ENCODE measurements at places on chromosomes 11 and 22.

DNA sequence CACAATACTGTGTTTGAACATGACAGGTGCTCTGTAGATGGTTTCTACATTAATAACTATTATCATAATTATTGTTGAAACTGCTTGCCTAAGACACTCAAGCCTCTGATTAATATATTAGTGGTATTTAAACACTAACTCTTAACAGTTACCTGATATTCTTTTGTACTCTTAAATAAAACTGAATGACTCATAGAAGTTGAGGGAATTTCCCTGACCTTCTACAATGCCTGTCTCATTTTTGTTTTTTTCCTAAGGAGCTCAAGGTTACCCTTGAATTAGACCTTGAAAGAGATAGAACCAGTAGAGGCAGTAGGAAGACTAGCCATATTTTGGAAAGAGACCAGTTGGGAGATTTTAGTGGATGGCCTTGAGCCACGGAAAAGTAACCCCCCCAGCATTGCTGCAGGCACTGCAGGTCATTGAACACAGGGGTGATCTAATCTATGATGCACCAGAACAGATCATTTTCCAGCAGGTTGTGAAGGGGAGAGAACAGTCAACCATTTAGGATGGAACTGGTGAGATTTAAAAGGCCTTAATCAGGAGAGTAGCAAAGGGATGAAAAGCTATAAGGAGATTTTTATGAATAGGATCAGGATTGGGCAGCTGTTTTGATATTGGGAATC, 148.3 kb downstream of the PGR start:
- no peak for DNase-seq

DNA sequence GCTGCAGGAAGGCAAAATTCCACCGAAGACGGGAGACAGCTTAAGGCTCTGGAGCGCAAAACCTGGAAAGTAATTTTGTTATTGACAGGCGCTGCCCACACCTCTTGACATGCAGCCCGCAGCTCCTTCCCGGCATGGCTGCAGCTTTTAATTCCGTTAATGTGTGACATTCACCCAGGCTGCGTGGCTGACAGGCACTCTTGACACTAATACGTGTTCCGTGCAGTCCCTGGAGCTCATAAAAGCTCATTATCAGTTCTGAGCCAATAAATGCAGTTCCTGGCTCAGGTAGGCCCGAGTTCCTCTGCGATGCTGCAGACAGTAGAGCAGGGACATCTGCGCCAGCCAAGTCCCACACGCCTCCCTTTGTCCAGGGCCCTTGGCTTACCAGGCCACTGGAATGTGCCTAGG, 34.8 kb downstream of the TSPAN18 start:
- no peak for DNase-seq

GRCh38 chr11:37712251-37712650, 1114.2 kb upstream of the RAG2 start:
- DNase-seq = no peak

GRCh38 chr11:76193219-76193618, 13.1 kb downstream of the WNT11 start:
- DNase-seq = no peak

- peak; percentile 10 for DNase-seq
These were observed 8.5 kb upstream of the DENND5A start for GRCh38 chr11:9273376-9274336.

- no peak for DNase-seq
These were observed 567.0 kb downstream of the METTL15 start for GRCh38 chr11:28675183-28675582.

DNA sequence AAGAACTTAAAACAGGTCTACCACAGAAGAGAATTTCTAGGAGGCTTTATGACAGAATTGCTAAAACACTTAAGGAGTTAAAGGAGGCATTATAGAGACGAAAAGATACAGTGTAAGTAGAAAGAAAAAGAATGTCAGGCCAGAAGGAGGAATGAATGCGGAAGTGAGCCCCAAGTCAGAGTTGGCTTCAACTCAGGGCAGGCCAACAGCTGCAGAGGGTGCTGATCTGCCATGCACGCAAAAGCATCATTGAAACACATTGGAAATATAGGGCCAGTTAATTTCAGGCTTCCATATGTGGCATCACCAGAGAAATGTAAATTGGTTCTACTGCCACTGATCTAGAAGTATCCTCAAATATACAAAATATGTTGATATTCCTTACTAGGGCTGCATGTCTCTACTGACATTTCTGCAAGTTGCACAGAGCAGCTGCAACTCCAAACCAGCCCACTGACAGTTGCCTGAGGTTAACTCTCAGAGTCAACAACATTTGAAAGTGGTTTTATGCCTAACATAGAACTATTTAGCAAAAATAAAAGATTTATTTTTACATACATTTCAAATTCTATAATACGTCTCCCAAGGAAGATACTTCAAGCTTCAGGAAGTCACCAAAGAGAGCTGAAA, 324.1 kb downstream of the C11orf87 start:
- DNase-seq = no peak

DNA sequence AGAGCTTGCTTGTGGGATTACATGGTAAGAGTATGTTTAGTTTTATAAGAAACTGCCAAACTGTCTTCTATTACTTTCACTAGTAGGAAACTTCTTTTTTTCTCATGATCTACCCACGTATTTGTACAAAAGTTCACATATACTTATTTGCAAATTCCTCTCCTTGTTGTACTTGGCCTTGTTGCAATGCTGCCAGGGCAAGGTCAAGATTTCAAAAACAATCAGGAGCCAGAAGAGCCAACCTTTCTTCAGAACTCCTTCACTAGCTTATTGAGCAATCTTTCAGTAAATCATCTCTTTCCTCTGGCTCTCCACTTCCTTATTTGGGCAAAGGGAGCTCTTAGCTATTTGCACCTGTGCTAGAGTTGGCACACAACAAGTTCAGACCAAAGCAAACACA, 9.7 kb downstream of the SRSF8 start:
- no peak for DNase-seq

DNA sequence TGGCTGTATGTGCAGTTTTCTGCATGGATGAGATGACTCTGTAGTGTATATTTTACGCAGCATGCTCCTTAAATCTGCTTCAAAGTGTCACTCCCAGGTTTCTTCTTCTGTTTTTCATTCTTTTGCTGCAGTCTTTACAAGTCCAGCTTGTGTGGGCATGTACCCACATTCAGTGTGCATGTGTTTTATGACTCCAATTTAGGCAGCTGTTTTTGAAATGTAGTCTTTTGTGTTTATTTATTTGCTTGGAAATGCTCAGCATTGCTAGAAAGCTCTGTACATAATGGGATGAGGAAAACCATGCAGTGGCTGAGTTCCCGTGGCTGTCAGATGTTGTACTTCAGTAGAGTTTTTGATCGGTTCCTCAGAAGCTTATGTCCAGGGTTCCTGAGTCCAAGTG, 138.5 kb downstream of the ARHGAP42 start:
- DNase-seq = no peak

- no peak for DNase-seq
These were observed 592.4 kb downstream of the TBC1D22A start for GRCh38 chr22:47354668-47355387.

DNA sequence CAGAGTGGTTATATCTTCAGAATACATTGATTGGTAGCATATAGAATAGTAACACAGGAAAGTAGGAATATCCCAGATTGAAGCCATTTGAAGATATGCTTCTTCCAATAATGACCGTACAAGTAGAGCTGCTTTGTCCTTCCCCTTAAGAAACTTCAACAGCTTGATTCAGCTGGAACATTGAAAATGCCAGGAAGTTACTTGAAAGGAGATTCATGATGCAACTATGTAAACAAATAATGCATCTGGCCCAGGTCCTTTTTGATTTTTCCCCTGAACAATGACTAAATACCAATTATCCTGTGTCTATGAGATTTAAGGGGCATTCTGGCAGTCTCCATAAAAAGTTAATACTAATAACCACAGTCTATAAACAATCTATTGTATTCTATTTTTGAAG, 3.0 kb downstream of the DKK3 start:
- no peak for DNase-seq

- DNase-seq = peak; percentile 96
These were observed at the start of gene RTCB for GRCh38 chr22:32411829-32412592. TSS of gene RTCB (minus strand) at chr22:32412247. CDS start at chr22:32412156, 91 bp downstream.

DNA sequence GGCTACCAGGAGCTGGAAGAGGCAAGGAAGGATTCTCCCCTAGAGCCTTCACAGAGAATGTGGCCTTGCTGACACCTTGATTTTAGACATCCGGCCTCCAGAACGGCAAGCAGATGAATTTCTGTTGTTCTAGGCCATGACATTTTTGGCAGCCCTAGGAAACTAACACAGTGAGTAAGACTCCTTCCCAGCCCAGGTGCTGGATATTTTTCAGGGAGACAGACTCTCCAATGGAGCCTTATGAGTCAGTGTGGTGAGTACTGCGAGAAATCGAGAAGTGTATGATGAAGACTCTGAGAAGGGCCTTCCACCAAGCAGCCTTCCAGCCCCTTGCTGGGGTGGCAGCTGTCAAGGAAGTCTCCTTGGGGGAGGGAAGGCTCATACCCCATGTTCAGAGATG, 114.4 kb downstream of the OSBP2 start:
- DNase-seq = no peak

DNA sequence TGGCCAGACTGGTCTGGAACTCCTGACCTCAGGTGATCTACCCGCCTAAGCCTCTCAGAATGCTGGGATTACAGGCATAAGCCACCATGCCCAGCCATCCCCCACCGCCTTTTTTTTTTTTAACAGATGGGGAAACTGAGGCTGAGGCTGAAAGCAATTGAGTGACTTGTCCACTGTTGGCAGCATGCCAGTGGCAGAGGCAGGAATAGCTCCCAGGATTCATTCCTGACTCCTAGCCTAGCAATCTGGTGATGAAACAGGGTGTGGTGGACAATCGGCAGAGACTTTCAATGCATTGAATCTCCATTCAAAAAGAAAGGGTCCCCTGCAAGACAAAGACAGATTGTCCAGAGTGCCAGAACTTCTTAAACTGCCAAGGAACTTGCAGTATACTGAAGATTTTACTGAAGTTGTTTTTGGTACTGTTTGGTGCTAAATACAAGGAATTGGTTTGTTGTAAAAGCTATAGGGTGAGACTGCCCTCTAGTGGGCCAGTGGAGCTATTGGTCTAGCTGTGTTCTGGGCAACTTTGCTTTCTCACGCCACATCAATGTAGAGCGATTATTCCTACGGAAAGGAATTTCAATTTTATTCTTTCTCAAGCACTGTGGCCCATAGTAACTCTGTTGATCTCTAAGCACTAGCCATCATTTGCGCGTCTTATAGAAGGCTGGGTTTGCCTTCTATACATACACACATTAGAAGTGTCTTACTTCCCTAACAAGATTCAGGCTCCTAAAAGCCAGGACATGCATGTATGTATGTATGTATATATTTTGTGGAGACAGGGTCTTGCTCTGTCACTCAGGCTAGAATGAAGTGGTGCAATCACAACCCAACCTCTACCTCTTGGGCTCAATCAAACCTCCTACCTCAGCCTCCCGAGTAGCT, 21.0 kb downstream of the C22orf31 start:
- peak; percentile 76 for DNase-seq

DNA sequence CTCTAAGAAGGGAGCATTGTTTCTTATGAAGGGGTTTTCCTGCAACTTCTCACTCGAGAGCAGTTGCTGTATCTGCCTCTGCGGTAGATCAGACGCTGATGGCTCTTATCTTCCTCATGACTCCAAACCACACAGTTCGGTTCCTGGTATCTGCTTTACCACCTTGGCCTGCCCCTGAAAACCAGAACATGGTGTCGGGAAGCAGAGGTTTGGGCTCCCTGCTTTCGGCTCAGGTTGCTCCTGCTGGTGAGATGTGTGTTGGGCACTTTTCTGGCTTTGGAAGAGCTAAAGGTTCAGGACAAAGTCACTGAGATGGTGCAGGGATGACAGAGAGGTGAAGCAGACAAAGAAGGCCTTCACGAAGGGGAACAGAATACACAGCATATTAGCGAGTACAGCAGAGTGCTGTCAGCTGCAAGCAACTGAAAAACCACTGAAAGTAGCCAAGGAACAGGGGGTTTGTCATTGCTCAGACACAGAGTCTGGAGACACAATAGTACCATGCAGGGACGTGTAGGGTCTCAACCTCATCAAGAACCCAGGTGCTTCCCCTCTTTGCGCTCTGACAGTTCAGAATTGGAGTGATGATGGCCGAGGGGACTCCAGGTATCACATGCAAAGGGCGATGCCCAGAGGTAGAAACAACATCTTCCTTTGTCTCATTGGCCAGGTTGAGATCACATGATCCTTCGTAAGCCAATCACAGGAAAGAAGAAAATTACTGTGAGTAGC, 11.9 kb upstream of the CSF2RB start:
- no peak for DNase-seq

GRCh38 chr11:71130106-71130505, 122.3 kb downstream of the SHANK2 start:
- no peak for DNase-seq

DNA sequence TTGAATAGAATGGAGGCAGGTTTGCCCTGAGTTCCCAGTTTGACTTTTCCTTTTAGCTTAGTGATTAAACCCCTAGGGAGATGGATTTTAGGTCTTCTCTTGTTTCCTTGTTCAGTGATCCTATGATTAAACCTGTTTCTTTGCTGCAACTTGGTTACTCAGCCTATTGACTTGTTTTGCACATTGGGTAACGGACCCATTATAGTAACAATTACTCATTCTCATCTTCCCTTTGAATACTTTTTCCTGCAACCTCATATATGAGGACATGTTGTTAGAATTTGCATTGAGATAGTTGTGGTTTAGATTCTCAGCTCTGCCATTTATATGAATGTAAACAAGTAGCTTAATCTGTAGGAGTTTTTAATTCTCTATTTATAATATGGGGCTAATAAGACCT, 489.2 kb upstream of the CNTN5 start:
- DNase-seq = no peak

DNA sequence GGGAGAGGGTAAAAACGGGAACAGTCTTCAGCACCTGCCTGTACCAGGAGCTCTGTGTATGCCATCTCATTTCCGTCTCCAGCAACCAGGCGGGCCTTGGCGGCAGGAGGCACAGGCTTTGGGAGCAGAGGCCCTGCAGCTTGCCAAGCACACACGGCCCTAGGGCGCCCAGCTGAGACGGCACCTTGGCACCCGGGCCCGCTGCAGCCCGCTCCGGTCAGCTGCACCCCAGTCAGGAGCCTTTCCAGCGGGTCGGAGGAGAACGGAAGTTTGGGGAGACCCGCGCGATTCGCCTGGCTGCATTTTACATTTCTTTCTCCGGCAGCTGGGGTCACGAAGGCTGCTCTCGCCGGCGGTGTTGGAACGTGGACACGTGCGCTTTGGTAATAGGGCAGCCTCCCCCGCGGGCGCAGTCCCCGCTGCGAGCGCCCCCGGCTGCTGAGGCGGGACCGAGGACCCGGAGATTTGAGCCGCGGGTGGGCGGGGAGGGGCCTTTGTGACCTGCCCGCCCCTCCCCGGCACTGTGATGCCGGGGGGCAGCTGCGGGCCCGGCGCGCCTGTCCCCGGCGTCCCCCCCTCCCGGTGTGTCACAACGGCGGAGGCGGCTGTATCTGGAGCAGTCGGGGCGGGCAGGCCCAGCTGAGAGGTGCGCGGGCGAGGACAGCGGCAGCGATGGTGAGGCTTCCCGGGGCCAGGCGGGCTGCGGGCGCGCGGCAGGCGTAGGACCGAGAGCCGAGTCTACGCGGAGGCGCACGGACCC, at the start of gene TUBA8:
Gene TUBA8 (plus strand): TSS at position 616 of the 760 bp plus-strand sequence. CDS start 57 bp downstream, at position 673.
- peak; percentile 59 for DNase-seq
